NCI-H1694 (cell line): ENCODE measurements at places on chromosomes 12 and 14.
A peak's percentile ranks its signal among the peaks of the same experiment; 100 is the strongest.

DNA sequence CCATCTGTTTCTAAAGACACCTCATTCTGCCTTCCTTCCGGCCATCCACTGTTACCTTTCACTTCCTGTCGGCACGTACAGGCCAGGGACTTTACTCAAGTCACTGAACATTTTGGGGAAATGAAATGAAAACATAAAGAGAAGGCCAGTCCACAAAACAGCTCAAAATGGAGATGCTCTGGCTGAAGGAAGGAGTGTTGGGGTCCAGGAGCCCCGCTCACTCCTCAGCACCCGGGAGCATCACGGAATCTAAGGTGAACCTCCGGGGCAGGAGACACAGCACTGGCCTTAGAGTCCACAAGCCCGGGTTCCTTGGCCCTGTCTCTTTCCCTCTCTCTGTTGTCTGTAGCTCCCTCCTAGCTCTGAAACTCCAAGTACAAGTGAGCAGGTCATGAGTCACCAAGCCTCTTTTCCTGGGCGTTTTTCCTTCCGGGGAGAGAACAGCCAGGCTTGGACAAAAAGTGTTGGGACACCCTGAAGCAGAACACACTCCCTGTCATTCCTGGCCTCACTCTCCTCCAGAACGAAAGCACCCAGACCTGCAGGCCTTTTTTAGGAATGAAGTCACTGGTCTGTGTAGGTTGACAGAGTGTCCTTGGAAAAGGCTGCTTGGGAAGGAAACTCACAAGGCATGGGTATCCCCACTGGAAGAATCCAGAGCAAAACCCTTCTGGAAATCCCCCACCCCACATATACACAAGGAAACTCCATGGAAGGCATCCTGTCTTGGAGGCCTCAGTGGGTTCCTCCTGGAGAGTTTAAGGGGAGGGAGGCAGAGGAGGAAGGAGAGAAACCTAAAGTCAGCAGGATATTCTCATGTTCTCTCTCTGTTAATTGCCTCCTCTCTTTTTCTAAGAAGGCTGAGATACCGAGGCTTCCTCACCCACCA, 245.3 kb downstream of the ZFP36L1 start:
- no peak for DNase-seq

DNA sequence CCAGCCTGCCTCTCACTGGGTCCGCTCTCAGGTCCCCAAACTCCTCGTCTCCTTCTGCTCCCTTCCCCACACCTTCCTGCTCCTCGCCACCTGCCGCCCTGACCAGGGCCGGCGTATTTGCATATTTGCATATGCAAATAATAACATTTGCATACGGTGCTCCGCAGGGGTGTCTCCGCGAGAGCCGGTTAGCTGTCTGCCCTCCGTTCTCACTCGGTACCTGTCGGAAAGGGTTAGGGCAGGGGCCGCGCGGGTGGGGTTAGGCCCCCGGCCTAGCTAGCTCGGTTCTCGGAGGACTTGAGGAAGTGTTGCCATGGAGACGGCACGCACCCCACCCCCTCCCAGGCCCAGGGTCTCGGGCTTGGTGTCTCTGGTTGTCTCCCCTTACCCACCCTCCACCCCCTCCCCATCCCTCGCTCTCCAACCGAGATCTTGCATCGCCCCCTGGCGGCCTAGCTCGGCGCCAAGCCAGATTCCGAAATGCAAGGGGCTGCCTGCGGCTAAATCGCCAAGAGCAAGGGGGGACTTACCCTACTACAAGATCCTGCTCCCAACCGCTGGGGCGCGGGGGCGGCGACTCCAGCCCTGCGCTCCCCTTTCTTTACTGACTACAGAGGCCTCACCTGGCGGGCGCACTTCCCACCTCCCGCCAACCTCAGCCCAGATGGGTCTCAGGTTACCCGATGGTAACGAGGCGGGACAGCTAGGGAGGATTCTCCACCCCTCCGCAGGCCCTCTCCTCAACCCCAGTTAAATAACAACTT, 8.1 kb downstream of the STAC3 start:
- DNase-seq, result peak; percentile 85

- DNase-seq, result peak; percentile 49
Measured at GRCh38 chr12:30515351-30515750, 180.3 kb downstream of the IPO8 start.

GRCh38 chr12:2613326-2614073, 181.3 kb upstream of the FKBP4 start:
- DNase-seq, result no peak

DNA sequence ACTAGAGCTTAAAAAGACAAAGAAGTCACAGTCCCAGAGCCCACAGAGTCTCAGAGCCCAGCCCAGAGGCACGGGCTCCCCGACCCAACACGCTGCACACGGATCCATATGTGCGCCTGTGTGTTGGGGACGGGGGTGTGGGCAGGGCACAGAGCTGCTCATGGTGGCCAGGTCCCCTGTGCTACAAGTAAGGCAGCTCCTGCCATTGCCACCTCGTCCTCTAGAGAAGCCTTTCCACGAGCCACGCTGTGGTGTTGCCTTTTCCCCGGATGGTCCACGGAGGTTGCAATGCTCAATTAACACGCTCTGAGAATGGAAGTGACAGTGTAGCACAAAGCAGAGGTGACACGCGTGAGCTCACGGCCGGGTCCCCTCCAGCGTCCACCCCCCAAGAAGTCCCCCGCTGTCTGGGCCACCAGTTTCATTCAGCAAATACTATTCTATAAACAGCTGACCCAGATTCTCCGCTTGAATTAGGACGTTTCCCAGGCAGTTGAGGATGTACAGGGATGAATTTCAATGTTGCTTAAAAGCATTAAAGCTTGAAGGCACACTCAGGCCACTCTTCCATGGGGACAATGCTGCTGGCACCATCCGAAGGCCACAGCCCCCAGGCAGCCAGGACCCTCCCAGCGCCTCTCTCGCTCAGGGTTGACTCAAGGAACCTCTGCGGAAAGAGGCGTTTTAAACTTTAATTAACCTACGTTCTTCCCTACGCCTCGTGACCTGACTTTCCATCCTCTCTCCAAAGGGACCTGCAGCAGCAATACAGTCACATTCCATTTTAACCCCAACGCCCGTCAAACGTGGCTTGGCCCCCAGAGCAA, 22.7 kb upstream of the EIF5 start:
- DNase-seq, result no peak

- DNase-seq, result no peak
Measured at GRCh38 chr12:46556105-46556559, 183.6 kb upstream of the SLC38A2 start.

- no peak for DNase-seq
Measured at GRCh38 chr14:51561141-51561540, 90.6 kb upstream of the FRMD6 start.

- no peak for DNase-seq
Measured at GRCh38 chr12:110635055-110635454, 21.1 kb downstream of the TCTN1 start.

- DNase-seq, result no peak
Measured at GRCh38 chr14:105843444-105844046, 317.2 kb downstream of the TMEM121 start.

DNA sequence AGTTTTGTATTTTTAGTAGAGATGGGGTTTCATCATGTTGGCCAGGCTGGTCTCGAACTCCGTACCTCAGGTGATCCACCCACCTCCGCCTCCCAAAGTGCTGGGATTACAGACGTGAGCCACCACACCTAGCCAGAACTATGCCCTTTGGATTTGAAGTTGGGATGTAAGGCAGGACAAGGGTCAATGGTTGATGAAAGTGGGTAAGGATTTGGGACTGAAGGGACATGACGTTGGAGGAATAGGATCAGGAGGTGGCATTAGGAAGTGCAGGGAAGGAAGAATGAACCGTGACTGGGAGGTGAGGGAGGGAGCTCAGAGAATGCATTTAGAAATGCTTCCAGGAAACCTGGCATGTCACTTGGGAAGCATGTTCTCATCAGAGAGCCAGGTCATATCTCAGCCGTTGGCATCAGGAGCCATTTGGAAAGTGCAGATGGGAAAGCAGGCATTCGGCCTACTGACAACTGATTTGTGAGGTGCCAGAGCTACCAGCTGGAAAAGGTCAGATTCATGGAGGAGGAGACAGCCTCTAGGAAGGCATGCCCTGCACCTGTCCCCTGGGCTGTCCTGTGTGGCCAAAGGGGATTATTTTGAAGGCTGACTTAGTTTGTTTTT, 2.2 kb downstream of the CRADD start:
- no peak for DNase-seq

- DNase-seq, result no peak
Measured at GRCh38 chr12:60832290-60832689, 1236.5 kb downstream of the SLC16A7 start.

DNA sequence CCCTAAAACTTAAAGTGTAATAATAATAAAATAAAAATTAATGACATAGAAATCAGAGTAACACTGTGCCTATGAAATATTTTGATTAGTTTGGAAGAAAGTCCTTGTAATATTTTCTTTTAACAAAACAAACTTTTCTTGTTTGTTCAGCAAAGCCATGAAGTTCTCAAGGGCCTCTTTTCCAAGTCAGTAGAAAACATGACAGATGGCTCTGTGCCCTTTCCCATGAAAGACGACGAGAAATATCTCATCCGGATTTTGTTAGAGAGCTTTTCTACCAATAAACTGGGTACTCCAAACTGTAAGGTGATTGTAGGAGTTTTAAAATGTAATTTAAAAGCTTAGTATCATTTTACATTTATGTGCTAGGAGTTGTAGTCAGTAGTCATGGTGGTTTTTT, 54.5 kb upstream of the ASPG start:
- no peak for DNase-seq

DNA sequence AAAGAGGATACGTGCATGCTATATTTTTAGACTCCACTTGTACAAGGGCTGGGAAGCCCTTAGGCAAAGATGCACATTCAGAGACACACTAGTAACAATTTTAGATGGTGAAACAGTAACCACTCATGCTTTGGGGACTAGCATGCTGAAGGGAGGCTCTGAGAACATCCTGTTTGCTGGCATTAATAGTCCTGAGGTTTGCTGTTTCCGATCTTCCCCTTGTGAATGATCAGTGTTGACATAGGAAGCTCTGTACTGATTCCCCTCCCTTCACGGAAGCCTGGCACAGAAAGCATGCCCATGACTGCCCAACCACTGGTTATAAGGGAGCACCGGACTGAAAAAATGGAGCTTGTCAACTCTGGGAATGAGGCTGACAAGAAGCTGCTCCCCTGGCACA, 164.6 kb downstream of the GCH1 start:
- no peak for DNase-seq

- no peak for DNase-seq
Measured at GRCh38 chr12:62254967-62255366, 5.2 kb upstream of the USP15 start.

DNA sequence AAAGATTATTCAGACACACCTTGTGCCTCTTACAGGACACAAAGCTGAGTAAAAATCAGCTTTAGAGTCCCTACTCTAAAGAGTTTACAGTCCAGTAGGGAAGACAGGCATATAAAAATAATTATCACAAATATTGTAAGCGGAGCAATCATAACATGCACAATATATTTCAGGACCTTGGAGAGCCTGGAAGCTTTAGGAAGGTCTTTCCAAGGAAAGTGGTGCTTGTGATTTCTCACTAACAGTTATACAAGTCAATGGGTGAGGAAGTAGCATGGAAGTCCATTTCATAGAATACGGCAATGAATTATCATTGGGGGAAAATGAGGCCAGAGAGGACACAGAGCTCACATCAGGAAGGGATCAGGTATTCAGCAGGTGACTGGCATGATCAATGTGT, 268.3 kb downstream of the C12orf50 start:
- no peak for DNase-seq

DNA sequence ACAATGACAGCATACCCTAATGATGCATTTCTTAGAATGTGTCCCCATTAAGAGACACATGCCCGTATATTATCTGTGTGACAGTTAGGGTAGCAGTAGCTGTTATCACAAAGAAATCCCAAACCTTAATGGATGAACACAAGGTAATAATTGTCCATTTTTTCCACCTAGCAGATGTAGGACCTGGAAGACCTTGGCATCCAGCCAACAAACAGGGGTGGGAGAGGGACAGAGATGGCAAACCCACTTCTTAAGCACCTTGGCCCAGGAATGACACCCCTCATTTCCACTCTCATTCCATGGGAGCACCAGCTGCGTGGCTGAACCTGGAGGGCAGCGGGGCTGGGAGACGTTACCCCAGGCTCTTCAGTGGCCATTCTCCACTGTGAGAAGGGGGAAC, 679.0 kb downstream of the AACS start:
- DNase-seq, result no peak

GRCh38 chr14:51869411-51870100, 9.1 kb downstream of the GNG2 start:
- no peak for DNase-seq

DNA sequence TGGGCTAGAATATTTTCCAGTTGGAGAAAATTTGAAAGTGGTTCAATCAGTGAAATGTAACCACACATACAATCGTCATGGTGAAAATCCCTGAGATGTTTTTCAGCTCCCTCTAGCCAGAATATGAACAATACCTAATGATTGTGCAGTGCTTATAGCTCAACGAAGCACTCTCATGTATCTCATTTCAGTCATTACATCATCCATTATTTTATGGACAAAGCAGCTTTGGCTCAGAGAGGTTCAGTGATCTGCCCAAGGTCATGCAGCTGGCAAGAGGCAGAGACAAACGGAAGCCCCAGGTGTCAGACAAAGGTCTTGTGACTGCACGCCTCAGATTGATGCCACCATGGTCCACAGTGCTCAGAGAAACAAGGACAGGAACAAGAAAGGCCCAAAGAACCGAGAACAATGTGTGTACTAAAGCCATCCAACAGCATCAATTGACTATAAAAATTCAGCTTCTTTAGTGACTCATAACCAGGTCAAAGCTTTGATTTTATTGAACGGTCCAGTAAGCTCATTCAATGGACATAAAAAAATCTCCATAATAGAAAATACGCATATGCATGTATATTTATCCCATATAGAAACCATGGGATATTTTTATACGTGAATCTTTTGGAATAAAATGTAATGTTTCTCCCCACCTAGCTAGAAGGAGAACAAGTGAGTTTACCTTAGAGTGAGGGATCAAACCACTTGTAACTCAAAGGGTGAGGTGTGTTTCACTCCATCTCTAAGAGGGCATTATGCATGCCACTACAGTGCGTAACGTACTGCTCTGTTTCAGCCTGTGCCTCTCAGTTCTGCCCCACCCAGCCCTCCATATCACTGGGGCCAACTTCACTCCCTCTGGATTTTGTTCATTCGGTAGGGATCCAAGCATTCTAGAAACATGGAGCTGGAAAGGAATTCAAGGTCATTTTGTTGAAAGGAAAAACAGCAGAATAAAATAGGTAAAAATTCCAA, 141.8 kb downstream of the GRIN2B start:
- DNase-seq, result no peak
